ENCODE measurements at places on chromosomes 13 and 19.

DNA sequence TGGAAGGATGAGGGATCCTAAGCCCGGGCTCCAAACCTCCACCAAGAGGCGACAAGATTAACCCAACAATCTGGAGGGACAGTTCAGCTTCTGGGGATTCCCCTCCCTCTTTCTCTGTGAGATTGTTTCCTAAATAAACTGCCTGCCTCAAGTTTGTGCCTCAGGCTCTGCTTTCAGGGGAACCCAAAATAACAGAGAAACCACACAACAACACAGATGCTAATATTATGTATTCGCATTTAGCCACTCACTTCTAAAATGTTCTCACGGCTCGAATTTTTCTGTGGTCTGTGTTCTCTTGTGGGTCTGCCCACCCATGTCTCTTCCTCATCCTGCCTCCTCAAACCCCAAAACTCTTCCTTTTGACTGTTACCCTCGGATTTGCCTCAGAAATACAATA is 1381.1 kb upstream of the SLC10A2 start:
- DNase-seq, result no peak

DNA sequence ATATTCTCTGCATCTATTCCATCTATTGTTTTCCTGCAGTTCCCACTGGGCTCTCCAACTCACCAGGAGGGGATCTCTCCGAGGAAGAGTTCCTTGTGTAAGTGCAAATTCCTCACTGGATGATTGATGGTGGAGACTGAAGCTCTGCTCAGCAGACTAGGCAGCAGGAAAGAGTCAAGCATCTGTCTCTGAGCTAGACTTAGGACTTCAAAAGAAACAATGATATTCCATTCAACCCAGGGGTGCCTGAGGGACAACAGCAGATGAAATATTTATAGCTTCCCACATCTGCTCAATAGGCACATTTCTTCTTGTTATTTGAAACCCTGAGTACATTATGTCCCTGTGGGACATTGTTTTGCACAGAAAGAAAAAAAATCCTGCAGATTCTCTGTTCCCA is at the start of the genes OR7A5 and OR7C1:
Gene OR7A5 (minus strand): TSS at position 175 of the 400 bp plus-strand sequence. CDS start 6,944 bp downstream, outside the sequence.
Gene OR7C1 (minus strand): TSS at position 175 of the 400 bp plus-strand sequence. CDS start 35,049 bp downstream, outside the sequence.
- DNase-seq, result no peak

- no peak for DNase-seq
Measured at GRCh38 chr19:54041969-54042606, 21.6 kb downstream of the VSTM1 start.

DNA sequence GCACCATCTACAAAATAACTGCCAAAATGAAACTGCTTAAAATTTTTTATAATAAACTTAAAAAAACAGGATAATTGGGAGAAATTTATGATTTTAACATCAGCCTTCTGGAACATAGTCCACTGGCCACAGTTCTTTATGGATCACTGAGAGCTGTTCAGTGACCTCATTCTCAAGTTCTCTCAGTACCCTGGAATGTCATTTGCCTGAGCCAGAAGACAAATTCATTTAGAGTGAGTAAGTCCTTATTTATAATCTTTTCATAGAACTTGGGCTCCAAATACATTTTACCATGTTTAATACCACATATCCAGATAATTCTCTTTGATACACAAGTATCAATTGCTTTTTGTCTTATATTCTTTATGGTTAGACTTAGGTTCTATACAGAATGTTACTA is 87.6 kb downstream of the CAB39L start:
- DNase-seq, result no peak

GRCh38 chr19:10327793-10328192 is 5.5 kb downstream of the RAVER1 start:
- no peak for DNase-seq

- no peak for DNase-seq
Measured at GRCh38 chr19:15424692-15425272, 6.0 kb upstream of the AKAP8L start.

- DNase-seq, result no peak
Measured at GRCh38 chr19:37718304-37718703, 1.3 kb downstream of the ZNF607 start.

DNA sequence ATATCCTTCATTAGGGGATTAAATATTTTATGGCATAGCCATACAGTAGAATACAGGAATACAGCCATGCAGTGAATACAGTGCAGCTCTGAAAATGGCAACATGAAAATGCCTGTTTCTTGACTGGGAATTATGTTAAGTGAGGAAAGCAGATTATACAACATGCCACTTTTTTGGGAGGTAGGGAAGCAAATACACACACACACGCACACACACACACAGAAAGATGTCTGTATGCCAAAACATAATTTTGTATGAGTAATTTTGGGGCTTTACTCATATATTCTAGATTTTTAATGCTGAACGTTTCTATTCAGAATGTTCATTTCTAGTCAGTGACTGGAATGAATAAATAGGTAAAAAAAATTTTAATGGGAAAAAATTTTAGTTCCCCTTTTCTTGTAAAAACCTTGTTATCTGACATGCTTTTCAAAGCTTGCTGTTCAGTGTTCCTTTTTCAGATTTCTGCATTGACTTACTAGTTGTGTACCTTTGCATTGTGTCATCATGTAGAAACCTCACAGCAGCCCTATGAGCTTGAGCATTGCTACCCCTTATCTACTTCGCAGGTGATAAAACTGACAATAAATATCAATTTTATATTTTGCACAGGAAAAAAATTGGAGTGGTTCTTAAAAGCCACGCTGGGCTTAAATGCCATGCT is 7.8 kb downstream of the GPR183 start:
- DNase-seq, result no peak

- no peak for DNase-seq
Measured at GRCh38 chr13:69319656-69320055, 788.0 kb upstream of the ATXN8OS start.

DNA sequence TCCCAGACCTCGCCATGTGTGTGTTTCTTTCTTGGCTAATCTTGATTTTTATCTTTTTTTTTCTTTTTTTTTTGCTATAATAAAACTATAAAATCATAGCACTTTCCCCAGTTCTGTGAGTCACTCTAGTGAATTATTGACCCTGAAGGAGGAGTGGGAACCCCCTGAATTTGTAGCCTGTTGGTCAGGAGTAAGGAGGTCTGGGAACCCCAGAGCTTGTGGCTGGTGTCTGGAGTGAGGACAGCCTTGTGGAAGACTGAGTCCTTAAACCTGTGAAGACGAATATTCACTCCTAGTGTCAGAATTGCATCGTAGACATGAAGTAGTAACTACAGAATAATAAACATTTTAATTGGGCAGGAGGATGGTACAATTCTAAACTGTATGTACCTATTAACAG is 7.4 kb downstream of the EID2B start:
- DNase-seq, result no peak

DNA sequence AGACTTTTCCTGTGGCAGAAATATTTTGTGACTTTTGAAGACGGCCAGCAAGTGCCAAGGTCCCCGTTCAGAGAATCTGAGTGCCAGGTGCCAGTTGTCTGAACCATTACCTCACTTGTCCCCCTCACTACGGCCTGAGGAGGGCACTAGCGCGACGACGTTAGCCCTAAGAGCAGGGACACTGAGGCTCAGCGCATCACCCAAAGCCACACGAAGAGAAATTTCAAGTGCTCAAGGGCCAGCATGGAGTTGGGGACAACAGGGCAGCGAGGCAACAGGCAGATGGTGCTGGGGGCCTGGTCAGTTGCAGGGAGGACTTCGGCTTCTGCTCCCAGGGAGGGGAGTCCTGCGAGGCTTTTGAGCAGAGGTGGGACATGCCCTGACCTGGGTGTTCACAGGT is 9.5 kb upstream of the TYK2 start:
- DNase-seq, result no peak

GRCh38 chr19:2363419-2363818 is 3.4 kb downstream of the TMPRSS9 start:
- DNase-seq, result no peak

GRCh38 chr13:50322006-50322405 is 306.8 kb downstream of the KCNRG start:
- DNase-seq, result no peak
